ENCODE measurements at places on chromosomes 3 and 15.

GRCh38 chr3:128436214-128436613 lies 30.5 kb downstream of the DNAJB8 start:
- DNase-seq = no peak

DNA sequence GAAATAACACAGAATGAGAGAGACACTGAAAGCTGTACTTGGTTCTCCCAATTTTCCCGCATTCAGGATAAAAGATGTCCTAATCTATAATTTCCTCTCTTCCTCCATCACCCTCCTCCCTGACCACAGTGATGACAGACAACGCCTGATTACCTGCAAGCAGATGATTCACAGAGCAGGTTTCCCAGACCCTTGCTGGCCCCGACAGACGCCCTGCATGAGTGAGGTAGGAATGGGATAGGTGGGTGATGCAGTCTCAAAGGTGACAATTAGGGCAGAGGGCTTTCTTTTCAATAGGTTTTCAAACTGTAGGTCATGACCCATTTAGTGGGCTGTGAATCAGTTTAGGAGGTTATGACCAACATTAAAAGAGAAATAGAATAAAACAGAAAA lies 5.2 kb upstream of the CXCR6 start:
- DNase-seq = no peak

DNA sequence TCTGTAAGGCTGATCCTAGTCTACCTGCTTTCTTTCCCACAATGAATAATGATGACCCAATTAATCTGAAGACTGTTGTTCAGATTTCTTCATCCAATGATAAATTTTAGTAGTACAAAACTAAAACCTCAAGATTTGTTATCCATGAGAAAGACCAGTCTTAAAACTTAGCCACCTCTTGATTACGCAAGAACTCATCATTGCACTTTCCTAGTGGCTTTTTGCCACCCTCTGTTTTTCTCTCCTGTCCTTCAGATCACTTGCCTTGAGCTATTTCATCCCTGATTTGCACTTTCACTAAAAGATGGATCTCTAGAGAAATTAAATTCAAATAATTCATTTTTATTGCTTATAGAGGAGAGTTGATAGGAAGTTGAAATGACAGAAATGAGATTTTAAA lies 142.7 kb upstream of the RBMS3 start:
- no peak for DNase-seq

DNA sequence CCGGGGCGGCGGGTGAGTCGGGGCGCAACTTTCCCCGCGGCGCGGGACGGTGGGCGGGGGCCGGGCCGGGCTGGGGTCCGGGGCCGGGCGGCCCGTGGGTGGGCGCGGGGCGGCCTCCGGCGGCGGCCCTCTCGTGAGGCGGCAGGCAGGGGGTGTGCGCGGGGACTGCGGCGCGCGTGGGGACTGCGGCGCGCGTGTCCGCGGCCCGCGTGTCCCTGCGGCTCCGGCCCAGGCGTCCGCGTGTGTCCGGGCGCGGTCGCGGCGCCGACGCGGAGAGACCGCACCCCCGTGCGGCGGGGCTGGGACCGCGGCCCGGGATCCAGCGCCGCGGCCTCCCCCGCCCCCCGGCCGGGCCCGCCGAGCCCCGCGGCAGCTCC lies 349 bp downstream of the PLXNA1 start:
- DNase-seq = no peak

- DNase-seq = peak; percentile 11
Measured at GRCh38 chr3:64030741-64031140, 7.4 kb upstream of the PSMD6 start.

- DNase-seq = peak; percentile 69
Measured at GRCh38 chr3:127784865-127785710, 37.2 kb downstream of the MGLL start.

- no peak for DNase-seq
Measured at GRCh38 chr3:48952510-48953118, 34.0 kb downstream of the ARIH2 start.

GRCh38 chr3:102057781-102058421 lies 208.6 kb downstream of the NFKBIZ start:
- no peak for DNase-seq

- no peak for DNase-seq
Measured at GRCh38 chr3:165444745-165445144, 248.6 kb upstream of the SLITRK3 start.

DNA sequence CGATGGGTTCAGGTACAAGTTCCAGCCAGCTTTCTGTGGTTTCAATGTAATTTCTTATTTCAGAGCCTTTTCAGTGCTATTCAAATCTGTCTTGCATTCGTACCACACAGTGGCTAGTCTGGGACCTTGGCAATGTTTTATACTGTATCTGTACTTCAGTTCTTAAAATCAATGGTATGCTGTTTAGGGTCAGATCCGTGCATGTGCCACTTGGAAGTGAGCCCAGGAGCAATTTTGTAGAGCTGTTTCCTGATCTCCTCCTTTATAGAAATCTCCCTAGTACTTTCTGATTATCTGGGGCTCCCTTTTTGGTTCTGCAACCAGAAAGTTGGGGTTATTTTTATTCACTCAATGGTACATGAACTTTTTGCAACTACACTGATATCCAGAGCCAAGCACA lies 59.5 kb upstream of the NDUFB4 start:
- DNase-seq = no peak

- DNase-seq = no peak
Measured at GRCh38 chr3:56909349-56909748, 107.6 kb upstream of the ARHGEF3 start.

- no peak for DNase-seq
Measured at GRCh38 chr3:118628704-118629341, 405.8 kb downstream of the IGSF11 start.

GRCh38 chr3:170689296-170689829 lies 103.5 kb upstream of the SLC7A14 start:
- no peak for DNase-seq

- DNase-seq = peak; percentile 66
Measured at GRCh38 chr3:139689708-139690228, 12.0 kb upstream of the NMNAT3 start.

DNA sequence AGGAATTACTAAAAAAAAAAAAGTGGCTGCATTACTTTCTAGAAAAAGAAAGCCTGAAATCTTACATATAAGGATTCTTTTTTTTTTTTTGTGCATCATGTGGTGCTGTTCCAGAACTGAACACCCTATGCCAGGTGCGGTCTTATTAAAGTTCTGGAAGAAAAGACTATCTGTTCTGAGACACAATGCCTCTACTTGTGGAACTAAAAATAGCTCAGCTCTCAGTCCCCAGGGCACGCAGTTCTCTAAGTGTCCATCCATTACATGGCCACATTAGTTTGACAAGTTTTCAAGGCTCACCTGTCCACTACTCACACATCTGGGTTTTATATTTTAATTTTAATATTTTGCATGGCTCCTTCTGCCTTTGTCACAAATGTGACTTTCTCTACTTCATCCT lies 126.6 kb upstream of the ADAMTS9 start:
- DNase-seq = no peak

DNA sequence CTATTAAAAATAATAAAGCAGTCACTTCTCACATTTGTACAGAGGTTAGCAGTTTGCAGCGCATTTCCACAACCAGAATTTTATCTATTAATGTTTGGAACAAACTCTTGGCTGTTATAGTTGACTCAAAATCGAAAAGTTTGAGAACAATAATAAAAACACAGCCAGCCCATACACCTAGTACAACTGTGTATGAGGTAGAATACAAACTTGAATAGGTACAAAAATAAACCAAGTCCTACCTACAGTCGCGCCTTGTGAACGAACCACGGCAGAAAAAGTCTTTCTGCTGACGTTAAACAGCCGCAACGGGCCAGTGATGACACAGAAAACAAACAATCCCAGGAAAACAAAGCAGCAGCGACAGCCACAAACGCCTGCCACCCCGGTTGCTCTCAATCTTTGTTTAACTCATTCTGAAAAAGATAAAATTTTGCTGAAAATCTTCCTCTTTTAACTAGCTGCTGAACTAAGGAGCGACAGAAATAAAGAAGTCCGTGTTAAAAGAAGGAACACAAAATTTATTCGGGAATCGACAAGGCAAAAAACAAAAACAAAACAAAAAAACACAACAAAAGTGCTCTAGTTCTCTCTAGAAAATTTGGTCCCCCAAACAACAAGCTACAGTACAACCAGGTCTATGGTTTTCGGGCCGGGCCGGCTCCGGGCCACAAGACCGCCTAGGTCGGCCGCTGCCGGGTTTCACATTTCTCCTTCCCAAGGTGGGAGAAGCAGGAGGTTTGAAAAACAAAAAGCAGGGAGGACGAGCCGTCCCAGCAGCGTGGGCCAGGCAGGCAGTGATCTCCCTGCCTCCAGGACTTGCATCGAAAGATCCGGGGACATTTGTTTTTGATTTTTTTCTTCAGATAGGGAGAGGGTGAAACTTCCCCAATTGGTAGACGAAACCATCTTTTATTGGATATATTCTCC lies 2.9 kb downstream of the FOXL2 start:
- DNase-seq = no peak

GRCh38 chr3:64728994-64729393 lies 41.2 kb upstream of the ADAMTS9 start:
- no peak for DNase-seq

DNA sequence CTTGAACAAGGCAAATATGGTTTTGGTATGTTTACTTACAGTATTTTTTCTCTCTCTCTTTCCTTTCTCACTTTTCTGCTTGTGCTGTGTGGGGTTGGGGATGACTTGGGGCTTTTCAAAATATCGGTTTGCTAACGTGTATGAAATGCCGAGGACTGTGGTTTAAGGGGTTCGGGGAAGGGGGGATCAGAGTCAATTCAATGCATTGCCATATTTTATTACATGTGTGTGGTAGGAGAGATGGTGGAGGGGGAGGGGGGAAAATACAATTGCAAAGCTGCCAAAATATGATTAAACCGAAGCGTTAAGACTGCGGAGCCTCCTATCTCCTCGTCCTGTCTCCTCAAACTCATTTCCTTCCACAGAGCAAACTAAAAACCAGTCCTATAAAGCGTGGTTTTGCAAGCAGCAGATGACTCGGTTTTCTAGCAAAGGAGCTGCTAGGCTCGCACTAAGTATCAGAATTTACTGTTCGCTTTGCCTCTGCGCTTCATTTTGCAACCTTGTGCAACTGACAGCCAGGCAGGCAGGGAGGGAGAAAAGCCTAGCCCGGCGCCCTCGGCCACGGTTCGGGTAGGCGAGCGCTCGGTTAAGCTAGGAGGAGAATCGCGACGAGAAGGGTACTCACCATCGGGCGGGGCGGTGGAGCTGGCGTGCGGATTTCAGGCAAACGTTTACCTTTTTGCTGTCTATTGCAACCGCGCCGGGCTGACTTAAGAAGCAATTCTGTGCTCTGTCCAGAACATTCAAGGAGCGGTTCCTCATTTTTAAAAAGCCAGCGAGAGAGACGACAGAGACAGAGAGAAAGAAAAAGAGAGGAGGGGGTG lies 4.0 kb upstream of the NR2F2 start:
- DNase-seq = no peak

GRCh38 chr3:108096532-108097321 lies 5.9 kb upstream of the CD47 start:
- DNase-seq = no peak

DNA sequence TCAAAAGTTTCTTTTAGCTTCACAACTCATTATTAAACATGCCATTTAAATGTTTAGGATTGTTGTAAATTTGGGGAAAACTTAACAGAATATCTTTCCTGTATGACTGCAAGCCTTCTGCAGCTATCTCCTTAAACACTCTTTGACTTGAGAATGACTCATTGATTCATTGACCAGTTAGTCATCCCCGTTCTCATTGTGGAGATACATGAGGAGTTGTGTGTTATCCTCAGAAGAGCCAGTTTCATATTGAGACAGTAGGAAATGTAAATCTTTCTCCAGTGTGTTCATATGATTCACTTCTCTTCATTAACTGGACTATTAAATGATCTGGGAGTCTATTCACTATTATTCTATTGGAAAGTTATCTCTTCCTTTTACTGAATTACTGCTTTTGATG lies 83.0 kb downstream of the CRYGS start:
- no peak for DNase-seq

- no peak for DNase-seq
Measured at GRCh38 chr3:46360907-46361306, 7.0 kb downstream of the CCR2 start.

- no peak for DNase-seq
Measured at GRCh38 chr3:81980596-81981494, 219.4 kb upstream of the GBE1 start.

GRCh38 chr15:48292458-48292857 lies 38.8 kb upstream of the DUT start:
- no peak for DNase-seq

DNA sequence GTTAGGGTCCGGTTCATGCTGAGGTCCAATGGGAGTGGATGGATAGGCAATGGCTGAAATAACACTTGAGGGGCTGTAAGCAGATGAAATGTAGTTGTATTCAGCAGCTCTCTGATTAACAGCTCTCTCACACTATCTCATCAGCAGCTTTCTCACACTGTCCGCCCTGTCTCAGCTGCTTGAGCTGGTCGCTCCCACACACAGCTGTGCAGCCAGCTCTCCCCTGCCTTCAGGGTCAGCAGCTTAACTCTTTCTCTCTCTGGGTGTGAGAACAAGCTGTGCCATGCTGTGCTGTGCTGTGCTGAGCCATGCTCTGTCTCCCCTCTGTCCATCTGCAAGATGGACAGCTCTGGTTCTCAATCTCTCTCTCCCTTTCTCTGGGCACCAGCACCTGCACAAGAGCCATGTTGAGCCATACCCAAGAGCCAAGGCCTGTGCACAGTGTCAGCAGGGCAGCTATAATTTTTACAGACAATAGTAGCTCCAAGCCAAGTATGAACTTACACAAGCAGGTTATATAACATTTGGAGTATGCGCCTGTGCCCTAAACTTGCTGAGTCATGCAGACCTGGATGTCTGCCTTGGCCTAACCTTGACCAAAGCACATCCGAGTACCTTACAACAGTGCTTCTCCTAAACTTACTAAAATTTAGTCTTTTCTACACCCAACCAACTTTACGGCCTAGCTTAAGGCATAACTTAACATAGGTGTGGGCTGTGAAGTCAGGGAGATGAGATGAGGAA lies 291.3 kb upstream of the TRIM42 start:
- DNase-seq = no peak

- no peak for DNase-seq
Measured at GRCh38 chr3:108554229-108554628, 35.0 kb downstream of the CIP2A start.

- peak; percentile 2 for DNase-seq
Measured at GRCh38 chr15:22786868-22787698, 639 bp downstream of the NIPA1 start.

- no peak for DNase-seq
Measured at GRCh38 chr3:146550070-146550615, 5.7 kb upstream of the PLSCR1 start.

DNA sequence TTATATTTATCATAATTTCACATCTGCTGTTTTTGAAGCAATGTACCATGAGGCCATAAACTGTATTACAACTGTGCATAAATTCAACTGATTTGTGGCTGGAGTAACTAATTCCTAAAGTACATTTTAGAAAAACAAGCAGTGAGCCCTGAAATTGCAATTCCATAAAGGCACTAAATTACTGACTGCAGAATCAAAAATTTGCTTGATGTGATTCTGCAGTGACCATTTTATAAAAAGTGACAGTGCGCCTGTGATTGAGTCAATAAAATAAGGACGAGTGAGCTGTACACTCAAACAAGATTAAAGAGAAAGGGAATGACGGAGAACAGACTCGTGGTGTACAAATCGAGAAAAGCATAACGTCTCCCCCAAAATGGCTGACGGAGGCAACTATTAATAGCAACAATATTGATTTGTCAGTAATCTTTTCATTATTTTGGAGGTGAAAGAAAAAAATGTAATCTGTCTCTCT lies 121.4 kb upstream of the MEIS2 start:
- DNase-seq = peak; percentile 87

- DNase-seq = no peak
Measured at GRCh38 chr15:90042356-90042755, 41.2 kb downstream of the ZNF710 start.

Data from NCI-H1417 treated with DMSO at 0.1 percent for 48 hours (cell line).